ENCODE measurements at places on chromosomes 6 and 20. TPM values are rescaled to one million over a fixed set of nuclear protein-coding genes. Genes with fewer than 3 reads are reported as not detected.

GRCh38 chr6:125008957-125009356, 46.7 kb downstream of the RNF217 start:
- H3K4me3 ChIP-seq: no peak overlapping the region
- H3K27me3 ChIP-seq: no peaks in the 10 kb centered on the region
- H3K27ac ChIP-seq: no peak overlapping the region
- DNase-seq: no peak
- H3K4me1 ChIP-seq: no peaks in the 10 kb centered on the region

GRCh38 chr6:42355416-42355815, 96.3 kb downstream of the TRERF1 start:
- DNase-seq: no peak
- H3K4me3 ChIP-seq: no peak overlapping the region
- no peak overlapping the region for H3K27ac ChIP-seq

DNA sequence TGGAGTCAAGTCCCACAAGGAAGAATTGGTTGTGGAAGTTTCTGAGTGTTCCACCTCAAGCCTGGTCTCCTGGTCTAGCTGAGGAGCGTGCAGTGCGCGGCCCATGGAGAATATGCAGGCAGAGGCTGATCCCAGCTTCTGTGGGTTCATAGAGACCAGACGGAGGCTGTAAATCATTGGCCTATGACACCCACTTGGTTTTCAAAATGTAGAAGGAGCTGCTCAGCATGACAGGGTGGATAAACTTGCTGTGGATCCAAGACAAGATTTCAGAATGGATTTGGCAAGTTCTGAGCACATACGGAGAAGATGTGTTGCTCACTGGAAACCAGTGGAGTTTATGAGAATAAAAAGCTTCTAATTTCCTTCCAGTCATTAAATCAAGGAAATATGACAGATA, 744 bp downstream of the KIF25 start:
- H3K4me3 ChIP-seq: no peak overlapping the region
- no peak for DNase-seq
- no peaks in the 10 kb centered on the region for H3K36me3 ChIP-seq

GRCh38 chr6:135577059-135577538, 79.6 kb upstream of the AHI1 start:
- no peak for DNase-seq
- no peaks in the 10 kb centered on the region for H3K27me3 ChIP-seq
- H3K4me1 ChIP-seq: no peaks in the 10 kb centered on the region
- H3K27ac ChIP-seq: no peak overlapping the region
- H3K4me3 ChIP-seq: no peak overlapping the region

DNA sequence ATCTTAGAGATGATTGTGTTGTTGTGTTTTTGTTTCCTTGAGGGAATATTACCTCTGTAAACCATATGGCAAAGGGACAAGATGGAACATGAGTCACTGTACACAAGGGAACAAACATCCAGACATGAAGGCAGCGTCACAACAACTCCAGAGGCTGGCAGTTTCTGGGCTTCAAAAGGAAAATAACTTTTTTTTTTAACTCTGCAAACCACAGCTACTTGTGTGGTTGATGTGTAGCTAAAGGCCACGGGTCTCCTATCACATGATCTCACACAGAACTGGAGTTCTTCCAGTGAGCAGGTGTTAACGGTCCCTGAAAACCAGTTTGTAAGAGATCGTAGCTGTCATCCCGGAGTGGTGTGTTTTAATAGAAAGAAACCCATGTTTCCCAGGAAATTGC, 33.2 kb upstream of the HBS1L start:
- no peak for DNase-seq
- no peak overlapping the region for H3K4me3 ChIP-seq
- H3K36me3 ChIP-seq: no peaks in the 10 kb centered on the region
- H3K27me3 ChIP-seq: no peaks in the 10 kb centered on the region
- no peak overlapping the region for H3K27ac ChIP-seq
- no peaks in the 10 kb centered on the region for H3K4me1 ChIP-seq

DNA sequence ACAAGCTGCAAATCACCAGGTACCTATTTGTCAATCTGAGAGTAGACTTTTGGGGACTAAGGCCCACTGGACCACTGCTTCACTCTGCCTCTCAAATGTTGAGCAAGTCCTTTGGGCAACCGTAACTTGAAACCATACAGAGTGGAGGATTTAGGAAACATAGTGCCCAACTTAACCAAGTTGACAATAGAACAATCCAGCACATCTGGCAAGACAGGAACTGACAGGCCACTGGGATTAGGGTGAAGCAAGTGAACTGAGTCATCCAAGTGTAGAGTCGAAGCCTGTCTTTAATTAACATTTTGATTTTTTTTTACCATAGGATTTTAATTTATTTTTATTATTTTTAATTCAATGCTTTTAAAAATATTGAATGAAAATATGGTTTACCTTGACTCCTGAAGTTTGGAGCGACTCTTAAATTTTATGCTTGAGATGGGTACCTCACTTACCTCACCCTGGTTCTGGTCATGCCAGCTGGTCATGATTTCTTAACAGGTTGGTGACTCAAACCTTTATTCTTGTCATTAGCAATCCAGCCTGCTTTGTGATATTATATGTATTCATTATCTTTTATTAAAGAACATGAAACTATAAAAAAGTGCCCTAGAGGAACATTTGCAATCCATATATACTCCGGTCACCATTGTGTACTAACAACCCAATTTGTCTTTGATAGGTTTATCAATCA, 312.1 kb upstream of the DEFB112 start:
- no peaks in the 10 kb centered on the region for H3K27me3 ChIP-seq
- H3K4me1 ChIP-seq: no peaks in the 10 kb centered on the region
- H3K4me3 ChIP-seq: no peak overlapping the region
- H3K27ac ChIP-seq: no peak overlapping the region
- no peaks in the 10 kb centered on the region for H3K36me3 ChIP-seq

DNA sequence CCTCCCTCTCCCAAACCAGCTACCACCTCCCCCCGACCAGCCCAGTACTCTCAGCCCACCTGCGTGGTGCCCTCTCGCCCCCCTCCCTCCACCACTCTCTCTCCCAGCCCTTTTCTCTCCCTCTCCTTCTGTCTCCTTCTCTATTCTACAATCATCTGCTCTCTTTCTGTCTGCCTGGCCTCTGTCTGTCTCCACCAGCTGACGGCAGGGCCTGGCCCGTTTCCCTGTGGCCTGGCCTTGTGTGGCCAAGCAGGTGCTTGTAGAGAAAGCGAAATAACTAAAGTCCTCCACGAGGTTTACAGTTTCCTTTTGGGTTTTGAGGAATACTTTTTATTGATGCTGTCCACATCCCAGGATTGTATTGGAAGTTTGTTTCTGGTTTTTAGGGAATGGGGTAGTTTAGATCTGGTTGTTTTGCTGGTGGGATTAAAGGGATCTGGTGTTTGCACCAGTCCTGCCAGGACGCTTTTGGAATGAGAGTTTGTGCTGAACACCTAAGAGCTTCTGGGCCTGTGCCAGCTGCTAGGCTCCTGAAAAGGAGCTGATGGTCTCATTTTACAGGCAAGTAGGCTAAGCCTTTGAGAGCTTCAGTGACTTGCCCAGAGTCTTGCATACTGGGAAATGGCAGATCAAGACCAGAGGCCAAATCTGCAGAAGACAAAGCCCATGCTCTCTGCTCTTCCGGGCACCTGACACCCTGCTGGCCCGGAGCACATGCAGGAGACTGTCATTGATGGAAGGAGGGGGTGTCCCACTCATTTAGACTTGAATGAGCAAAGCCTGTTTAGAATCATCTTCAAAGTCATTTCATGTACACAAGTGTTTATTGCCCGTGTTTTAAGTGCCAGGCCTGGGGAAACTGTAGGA, 161.7 kb downstream of the SYCP2 start:
- H3K36me3 ChIP-seq: no peaks in the 10 kb centered on the region
- H3K27ac ChIP-seq: no peak overlapping the region
- no peak for DNase-seq
- no peak overlapping the region for H3K4me3 ChIP-seq

DNA sequence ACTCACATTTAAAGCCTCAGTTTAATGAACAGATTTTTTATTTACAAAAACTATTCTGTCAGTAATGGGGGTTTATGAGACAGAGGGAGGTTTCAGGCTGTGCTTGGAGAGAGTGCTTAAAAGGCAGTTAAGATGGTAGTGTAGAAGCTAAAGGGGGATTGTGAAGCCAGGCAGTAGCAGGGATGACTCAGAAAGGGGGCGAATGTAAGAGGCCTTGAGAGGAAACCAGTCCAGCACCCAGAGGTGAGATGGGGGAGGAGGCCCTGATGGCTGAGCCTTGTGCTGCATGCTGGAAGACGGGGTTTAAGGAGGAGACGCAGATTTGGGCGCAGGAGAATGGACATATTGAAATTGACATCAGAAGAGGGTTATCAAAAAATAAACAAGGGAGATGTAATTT, 6.6 kb upstream of the SERPINB9 start:
- no peaks in the 10 kb centered on the region for H3K27me3 ChIP-seq
- H3K4me3 ChIP-seq: no peak overlapping the region
- H3K4me1 ChIP-seq: no peaks in the 10 kb centered on the region
- DNase-seq: peak; percentile 7
- H3K36me3 ChIP-seq: no peaks in the 10 kb centered on the region
- no peak overlapping the region for H3K27ac ChIP-seq

GRCh38 chr20:1907586-1907985, 12.4 kb downstream of the SIRPA start:
- H3K36me3 ChIP-seq: no peaks in the 10 kb centered on the region
- no peak for DNase-seq
- H3K4me3 ChIP-seq: no peak overlapping the region
- no peaks in the 10 kb centered on the region for H3K4me1 ChIP-seq

DNA sequence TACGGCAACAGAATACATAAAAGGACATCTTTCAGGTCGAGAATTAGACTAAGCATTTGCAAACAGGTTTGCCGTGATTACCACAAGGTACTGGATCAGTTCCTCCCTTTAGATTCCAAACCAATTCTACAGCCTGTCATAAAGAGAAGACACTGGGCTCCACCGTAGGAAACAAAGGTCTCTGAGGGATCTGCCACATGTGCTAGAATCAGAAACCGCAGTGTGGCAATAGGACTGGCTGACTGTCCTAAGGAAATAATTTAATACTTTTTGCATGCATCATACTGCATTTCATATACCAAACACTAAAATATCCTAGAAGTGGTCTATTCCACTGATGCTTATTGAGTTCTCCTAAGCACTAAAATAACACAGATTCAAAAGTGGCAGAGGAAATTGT, 59.2 kb downstream of the POPDC3 start:
- no peak overlapping the region for H3K4me3 ChIP-seq
- H3K27me3 ChIP-seq: no peaks in the 10 kb centered on the region
- no peak overlapping the region for H3K27ac ChIP-seq
- H3K36me3 ChIP-seq: no peaks in the 10 kb centered on the region
- no peak for DNase-seq

DNA sequence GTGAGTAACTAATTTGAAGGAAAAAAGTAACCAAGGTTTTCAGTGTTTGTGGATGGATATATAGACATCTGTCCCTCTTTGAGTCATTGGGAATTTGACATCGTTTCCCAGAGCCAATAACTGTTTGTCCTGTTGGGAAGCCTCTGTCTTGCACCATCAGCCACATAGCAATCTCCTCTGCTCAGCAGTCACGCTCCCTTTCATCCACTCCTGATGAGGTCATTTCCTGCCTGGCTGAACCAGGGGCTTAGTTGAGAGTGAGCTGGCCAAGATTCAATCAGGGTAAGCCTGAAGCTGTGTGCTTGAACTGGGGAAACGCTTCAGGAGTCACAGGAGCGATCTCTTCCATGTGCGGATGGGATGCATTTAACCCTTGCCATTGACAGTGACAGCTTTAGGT, 121.5 kb upstream of the FOXQ1 start:
- DNase-seq: no peak
- no peaks in the 10 kb centered on the region for H3K36me3 ChIP-seq
- H3K27ac ChIP-seq: no peak overlapping the region
- no peaks in the 10 kb centered on the region for H3K4me1 ChIP-seq

DNA sequence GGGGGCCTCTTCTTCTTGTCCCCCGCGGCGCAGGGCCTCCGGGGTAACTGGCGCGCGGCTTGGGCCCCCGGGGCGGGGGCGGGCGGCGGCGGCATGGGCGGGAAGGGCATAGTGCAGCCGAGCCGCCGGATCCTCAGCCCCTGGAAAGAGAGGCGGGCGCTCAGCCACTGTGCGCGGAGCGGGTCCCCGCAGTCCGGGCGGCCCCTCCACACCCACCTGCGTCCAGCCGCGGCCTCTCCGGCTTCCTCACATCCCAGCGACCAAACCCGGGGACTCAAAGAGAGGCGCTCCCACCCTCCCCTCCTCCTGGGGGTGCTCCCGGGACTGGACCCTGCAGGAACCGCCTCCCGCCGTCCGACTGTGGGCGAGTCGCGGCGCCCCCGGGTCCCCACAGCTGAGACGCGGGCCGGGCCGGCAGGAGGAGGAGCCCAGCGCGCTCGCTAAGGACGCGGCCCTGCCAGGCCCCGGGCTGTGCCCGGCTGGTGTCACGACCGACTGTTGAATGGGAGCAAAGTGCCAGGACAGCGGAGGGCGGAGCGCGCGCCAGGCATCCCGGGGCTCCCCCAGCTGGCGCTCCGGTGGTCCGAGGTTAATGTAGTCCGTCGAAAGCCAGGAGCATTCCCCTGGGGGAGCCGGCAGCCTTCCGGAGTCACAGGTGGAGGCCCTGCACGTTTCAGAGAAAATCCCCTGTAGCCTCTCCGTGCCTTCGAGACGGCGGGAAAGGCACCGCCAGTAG, at the start of gene PRR18:
Gene PRR18, minus strand, starts transcription at position 360 of the 736 bp plus-strand sequence. Its CDS starts 250 bp downstream, at position 110.
- no peak for DNase-seq
- peaks cover 7% of the 10 kb centered on the region for H3K4me1 ChIP-seq
- H3K27me3 ChIP-seq: peaks cover 9% of the 10 kb centered on the region
- peak within 1 kb of the TSS; percentile 35 for H3K4me3 ChIP-seq

- no peak overlapping the region for H3K27ac ChIP-seq
- DNase-seq: no peak
- H3K27me3 ChIP-seq: no peaks in the 10 kb centered on the region
- no peak overlapping the region for H3K4me3 ChIP-seq
- no peaks in the 10 kb centered on the region for H3K4me1 ChIP-seq
- H3K36me3 ChIP-seq: no peaks in the 10 kb centered on the region
These were observed 20.7 kb downstream of the TRDN start for GRCh38 chr6:123616016-123616415.

DNA sequence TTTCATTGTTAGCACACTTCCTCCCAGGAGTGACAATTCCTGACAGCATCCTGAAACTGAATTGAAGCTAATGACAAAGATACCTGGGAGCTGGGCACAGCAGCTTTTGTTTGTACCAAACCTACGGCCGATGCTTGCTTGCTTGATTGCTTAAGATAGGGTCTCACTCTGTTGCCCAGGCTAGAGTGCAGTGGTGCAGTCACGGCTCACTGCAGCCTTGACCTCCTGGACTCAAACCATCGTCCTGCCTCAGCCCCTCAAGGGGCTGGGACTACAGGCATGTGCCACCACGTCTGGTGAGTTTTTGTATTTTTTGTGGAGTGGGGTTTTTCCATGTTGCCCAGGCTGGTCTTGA, 84.7 kb upstream of the SCP2D1 start:
- H3K36me3 ChIP-seq: no peaks in the 10 kb centered on the region
- no peak overlapping the region for H3K4me3 ChIP-seq
- H3K4me1 ChIP-seq: no peaks in the 10 kb centered on the region

Gene JARID2
- 10.5 TPM for total RNA-seq

Gene RBPJL
- total RNA-seq: not detected

Gene POLR1H
- total RNA-seq: 24.1 TPM

Gene HRH3
- not detected for total RNA-seq

Gene ZNF217
- 22.4 TPM for total RNA-seq

Gene RAB44
- total RNA-seq: 0.29 TPM

Gene BPIFB1
- 1.0 TPM for total RNA-seq
